ENCODE measurements at places on chromosomes 5 and 9. TPM values are rescaled to one million over a fixed set of nuclear protein-coding genes. Genes with fewer than 3 reads are reported as not detected.

The TMC1 gene
- not detected for total RNA-seq

The BARHL1 gene
- total RNA-seq, result not detected

The HMHB1 gene
- not detected for total RNA-seq

The CATSPER3 gene
- 1.5 TPM for total RNA-seq

The AQP7 gene
- total RNA-seq, result not detected

DNA sequence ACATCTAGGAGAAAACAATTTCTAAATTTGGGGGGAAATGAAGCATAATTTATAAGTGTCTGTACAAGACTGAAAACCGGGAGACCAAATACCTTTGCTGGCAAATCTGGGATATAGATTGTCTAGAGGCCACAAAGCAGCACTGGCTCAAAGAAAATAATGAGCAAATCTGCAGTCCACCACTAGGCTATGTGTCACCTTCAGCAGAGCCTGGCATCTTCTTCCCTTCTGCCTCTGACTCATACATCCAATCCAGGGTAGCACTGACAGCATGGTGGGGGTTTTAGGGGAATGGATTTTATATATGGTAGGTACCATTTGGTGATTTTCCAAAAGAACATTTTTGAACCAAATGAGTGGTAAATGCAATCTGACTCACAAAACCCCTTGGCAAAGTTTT is 12.8 kb downstream of the FAM81B start:
- peak; percentile 38 for DNase-seq

GRCh38 chr9:129178568-129179382 is 714 bp upstream of the IER5L start:
- no peak for DNase-seq

DNA sequence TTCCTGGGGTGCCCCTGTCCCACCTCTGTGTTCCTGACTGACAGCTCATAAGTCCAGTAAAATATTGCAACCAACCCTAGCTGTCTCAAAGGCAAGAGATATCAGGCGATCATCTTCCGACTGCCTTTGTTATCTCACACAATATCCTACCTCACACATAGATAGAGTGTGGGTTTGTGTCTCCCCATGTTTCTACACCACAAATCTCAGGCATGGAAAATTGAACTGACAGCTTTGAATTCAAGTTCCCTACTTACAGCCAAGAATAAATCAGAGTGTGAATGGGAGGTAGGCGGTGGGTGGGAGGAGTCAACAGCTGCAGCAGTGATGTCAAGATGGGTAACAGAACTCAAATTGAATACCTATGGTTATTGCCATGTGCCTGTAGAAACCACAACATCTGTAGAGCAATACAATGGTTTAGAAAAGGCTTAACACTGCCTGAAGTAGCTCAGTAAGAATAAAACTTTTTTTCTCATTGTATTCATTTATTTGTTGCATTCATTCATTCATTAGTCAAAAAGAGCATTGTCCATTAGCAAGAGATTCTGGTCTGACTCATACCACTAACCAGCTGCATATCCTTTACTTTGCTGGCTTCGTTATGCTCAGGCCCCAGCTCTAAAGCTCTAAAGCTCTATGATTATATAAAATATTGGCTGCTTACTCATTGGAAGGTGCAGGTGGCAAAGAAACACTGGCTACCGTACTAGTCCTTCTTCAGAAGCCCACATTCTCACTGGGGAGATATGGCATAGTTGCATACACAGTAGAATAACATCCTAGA is 108.2 kb upstream of the DMAC1 start:
- DNase-seq, result no peak

DNA sequence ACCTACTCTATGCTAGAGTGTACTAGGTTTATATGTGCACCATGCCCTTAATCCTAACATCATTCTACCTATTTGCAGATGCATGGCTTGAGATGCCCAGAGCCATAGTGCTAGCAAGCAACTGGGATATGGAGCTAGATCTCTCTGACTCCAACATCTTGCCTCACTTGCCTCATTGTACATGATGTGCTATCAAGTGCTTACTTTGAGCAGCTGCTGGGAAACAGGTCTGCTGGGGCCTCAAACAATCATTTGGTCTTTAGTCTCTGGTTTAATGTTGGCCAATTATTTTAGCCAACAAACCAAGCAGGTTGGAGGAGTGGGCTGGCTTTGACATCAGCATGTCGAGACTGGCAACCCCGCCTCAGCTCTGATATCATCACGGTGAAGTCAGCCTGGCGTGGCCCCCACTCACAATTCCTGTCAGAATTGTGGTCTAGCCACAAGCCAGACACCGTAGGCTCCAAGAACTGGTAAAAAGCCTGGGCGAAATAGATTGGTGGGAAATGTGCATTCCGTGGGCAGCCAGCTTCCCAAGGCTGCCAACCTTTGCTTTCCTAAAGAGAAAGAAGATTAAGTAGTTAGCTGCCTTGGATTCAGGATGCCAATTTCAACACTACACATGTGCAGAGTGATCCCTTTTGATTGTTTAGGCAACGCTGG is 21.1 kb upstream of the GAS1 start:
- peak; percentile 26 for DNase-seq

GRCh38 chr5:132259069-132259851 is 1.8 kb downstream of the PDLIM4 start:
- peak; percentile 68 for DNase-seq

DNA sequence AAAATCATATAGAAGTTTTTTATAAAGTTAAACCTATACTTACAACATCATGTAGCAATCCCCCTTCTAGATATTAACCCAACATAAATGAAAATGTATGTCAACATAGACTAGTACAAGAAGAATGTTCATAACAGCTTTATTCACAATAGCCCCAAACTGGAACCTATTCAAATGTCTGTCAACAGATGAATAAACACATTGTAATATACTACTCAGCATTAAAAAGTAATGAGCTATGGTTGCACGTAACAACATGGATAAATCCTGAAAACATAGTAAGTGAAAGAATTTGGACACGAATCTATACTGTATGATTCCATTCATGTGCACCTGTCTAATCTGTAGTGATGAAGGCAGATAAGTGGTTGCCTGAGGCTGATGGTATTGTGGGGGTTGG is 73.9 kb downstream of the CSNK1G3 start:
- DNase-seq, result no peak

DNA sequence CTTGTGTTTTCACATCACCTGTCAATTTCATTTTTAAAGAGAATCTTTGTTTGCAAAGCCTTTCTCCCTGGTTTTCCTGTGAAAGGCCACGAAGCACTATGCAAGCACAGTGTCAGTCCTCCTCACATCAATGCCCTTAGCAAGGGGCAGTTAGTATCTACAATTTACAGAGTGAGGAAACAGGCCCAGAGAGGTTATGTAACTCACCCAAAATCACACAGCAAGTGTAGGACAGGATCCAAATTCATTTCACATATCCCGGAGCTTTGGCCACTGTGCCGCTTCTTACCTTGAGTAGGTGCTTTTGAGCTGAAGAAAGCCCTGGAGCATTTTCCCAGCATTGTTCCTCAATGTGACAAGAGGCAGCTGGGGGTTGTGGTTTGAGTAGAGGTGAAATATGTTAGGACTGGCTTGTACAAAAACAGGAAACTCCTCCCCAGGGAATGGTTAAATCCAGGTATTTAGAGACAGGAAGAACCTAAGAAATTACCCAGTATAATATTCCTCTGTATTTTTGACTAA is 283.8 kb downstream of the NTRK2 start:
- DNase-seq, result no peak

GRCh38 chr5:44387921-44388320 is 1.3 kb downstream of the FGF10 start:
- DNase-seq, result peak; percentile 9

DNA sequence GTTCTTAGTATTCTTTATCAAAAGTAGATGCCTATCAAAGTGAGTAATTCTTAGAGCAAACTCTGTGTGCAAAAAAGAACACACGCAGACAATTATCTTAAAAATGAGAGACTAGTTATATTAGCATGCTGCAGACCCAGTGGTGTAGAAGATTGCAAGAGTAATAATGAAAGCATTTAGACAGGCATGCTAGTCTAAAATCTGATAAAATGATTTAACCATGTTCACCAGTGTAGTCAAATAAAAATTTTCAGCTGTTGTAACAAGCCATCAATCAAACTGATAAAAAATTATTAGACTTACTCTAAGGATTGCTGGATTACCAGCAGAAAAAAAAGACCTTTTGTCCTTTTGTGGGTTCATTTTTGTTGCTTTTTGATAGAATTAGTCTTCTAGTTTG is 241.9 kb upstream of the TLE4 start:
- DNase-seq, result no peak

DNA sequence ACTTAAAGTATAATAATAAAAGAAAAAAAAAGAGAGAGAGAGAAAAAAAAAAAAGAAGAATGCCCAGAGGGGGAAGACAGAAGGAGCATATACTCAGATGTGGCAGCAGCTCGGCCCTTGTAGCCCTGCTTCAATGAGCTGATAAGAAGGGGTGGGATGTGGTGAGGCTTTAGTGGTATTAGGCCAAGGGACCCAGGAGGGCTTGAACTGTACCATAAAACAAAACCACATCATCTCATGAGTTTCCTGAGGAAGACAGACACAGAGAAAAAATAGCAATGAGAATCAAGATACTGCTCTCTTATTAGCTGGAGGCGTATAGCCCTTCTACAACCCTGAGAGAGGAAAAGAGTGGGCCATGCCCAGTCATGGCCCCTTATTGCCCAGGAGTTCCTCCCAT is 72.8 kb downstream of the SLC1A1 start:
- no peak for DNase-seq
